ENCODE measurements at places on chromosomes 13 and 19.

DNA sequence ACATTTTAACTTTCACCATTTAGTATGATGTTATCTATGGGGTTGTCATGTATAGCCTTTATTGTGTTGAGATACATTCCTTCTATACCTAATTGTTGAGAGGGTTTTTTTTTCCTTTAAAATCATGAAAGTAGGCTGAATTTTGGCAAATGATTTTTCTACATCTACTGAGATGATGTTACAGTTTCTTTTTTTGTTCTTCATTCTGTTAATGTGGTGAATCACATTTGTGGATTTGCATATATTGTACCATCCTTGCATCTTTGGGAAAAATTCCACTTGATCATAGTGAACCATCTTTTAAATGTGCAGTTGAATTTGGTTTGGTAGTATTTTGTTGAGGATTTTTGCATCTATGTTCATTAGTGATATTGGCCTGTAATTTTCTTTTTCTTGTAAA lies 29.2 kb downstream of the CCNA1 start:
- no peak for DNase-seq

- no peak for DNase-seq
Measured at GRCh38 chr13:84670245-84670644, 788.0 kb upstream of the SLITRK1 start.

DNA sequence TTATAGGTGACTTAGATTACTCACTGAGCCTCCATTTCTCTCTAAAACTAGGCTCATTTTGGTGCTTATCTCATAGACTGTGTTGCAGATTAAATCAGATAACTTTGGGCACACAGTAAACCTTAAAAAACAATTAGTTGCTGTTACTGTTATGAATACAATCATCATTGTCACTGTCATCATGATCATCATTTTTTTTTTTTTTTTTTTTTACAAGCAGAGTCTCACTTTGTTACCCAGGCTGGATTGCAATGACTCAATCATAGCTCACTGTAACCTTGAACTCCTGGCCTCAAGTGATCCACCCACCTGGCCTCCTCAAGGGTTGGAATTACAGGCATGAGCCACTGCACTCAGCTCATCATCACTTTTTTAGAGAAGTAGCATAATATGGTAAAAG lies 60.0 kb downstream of the VWA8 start:
- DNase-seq, result no peak

DNA sequence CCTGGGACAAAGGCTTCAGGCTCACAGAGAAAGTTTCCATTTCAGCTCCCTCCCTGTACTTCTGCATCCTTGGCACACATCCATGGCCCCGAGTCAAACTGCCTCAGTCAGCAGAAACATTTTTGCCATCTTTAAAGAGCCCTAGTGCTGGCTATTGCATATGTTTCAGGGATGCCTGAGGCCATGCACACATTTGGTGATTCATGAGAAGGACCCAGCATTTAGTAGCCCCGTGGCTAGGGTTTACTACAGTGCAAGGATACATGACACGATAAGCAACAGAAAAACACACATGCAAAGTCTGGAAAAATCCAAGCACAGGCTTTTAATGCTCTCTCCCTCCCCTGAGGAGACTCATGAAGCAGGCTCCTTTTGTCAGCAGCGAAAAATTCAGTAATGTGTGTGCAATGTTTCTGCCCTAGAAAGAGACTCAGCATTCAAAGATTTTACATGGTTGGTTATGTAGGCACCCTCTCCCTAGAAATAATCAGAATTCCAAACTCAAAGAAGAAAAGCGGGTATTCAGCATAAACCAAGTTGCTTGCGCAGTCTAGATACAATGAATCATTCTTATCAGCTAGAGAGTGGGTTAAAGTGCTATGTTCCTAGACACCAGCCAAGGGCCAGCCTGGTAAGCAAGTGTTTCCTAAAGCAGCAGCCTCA lies 17.6 kb downstream of the ACOD1 start:
- DNase-seq, result no peak

- no peak for DNase-seq
Measured at GRCh38 chr13:100532836-100533435, 55.7 kb downstream of the GGACT start.

- no peak for DNase-seq
Measured at GRCh38 chr13:49985129-49985528, 11.7 kb upstream of the TRIM13 start.
